Left forelimb (tissue), 1 donor: ENCODE measurements at places on chromosomes 7 and 10.

DNA sequence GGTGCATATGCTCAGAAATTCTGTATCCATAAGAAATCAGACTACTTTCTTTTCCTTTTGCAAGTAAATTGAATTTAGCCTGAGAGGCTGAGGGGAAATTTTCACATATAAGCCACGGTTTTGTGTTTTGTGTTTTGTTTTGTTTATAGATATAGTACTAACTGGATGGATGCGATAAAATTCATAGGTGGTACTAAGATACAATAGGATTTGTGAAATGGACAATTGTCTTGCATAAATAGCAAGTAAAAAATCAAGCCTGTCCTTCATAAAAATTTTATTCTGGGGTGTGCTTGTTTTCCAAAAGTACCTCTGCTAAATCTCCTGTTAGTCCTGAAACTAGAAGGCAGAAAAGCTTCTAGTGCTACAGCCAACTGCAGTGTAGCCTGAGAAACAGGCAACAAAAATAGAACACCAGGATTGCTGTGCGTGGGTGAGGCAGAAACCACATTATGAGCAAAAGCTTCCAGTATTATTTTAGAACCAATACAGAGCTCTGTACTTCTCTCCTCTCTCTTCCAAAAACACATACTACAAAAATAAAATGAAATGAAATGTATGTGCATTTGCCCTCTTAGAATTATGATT, 634 bp upstream of the HDAC9 start:
- no peak for DNase-seq

GRCh38 chr7:126370038-126370668, 882.6 kb downstream of the GRM8 start:
- DNase-seq = no peak

DNA sequence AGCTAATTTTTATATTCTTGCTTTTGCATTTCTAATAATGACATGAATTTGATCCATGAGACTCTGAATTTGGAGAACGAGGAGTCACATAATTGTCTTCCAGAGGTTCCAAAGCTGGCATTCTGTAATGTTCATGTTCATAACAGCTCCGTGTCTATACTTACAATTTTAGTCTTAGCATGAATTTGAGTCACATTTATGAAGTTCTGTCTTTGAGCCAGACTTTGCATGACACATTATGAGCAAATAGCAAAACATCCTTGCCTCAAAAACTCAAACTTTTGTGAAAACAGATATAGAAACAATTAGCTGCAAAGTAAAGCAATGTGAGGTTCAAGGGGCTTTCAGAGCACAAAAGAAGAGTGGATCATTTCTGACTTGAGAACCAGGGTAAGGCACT, 44.5 kb upstream of the CAV2 start:
- no peak for DNase-seq

DNA sequence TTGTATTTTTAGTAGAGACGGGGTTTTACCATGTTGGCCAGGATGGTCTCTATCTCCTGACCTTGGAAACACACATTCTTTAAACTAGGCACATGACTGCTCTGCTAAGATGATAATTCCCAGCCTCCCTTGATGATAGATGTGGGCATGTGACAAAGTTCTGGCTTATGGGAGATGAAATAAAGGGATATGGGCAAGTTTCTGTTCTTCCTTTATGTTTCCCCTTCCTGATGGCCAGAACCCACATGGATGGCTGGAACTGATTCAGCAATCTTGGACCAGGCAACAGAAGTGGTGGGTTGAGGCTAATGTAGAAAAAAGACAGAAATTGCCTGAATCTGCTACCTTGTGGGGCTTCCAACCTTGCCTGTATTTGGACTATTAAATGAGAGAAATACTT, 60.7 kb upstream of the NRP1 start:
- DNase-seq = no peak

DNA sequence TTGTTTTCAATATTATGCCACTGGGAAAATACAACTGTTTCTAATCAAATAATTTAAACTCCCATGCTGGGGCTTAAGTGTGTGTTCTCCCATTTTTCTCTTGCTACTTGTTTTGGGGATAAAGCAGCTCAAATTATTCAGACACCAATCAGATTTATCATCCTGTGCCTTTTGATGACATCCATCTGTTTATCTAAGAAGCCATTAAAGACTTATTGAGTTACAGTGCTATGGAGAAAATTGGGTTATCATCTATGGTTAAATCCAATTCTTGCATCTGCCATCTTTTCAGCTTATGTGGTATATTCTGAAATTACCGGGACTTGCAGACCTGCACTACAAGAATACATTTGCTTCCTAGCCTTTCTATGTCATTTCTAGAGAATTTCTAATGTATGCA, 401.2 kb downstream of the GFRA1 start:
- DNase-seq = no peak

DNA sequence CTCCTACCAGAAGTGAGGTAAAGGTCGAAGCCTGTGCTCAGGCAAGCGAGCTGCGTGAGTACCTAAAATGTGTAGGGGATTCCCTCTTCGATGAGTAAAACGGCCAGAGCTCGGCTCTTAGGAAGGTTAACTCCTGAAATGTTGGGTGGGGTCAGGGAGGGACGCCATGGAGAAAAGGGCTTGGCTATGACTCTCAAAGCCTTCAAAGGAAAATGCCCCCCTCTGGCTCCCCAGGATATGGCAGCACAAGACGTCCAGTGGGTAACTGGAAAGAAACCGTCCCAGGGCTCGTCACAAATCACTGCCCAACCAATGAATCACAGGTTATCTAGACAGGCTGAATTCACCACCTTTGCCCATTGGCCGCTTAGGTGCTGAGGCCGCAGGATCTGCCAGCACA, 58.0 kb downstream of the CALML3 start:
- no peak for DNase-seq
